ENCODE measurements at places on chromosomes 5 and 9. TPM values are rescaled to one million over a fixed set of nuclear protein-coding genes. Genes with fewer than 3 reads are reported as not detected.

FOXI1 gene
- not detected for total RNA-seq

ZNF300 gene
- total RNA-seq = 33.9 TPM

HIGD2A gene
- 103 TPM for total RNA-seq

LIFR gene
- total RNA-seq = 41.6 TPM

WWC1 gene
- total RNA-seq = 1.5 TPM

OTULIN gene
- 17.7 TPM for total RNA-seq

FGF18 gene
- 26.3 TPM for total RNA-seq

PRRC2B gene
- total RNA-seq = 489 TPM

ELAVL2 gene
- 384 TPM for total RNA-seq

SAXO1 gene
- total RNA-seq = 0.37 TPM

HSPA4 gene
- total RNA-seq = 96.6 TPM

POU5F2 gene
- 1.5 TPM for total RNA-seq

CORO2A gene
- total RNA-seq = 23.9 TPM

LCN15 gene
- 1.9 TPM for total RNA-seq

IFNE gene
- total RNA-seq = not detected

PCDHGA5 gene
- 4.6 TPM for total RNA-seq

FRRS1L gene
- 4.4 TPM for total RNA-seq

CCL27 gene
- 1.7 TPM for total RNA-seq

HAVCR2 gene
- not detected for total RNA-seq

ERCC8 gene
- 17.6 TPM for total RNA-seq

GSN gene
- 11.6 TPM for total RNA-seq

PCDHGB3 gene
- total RNA-seq = 6.2 TPM

FCHO2 gene
- total RNA-seq = 13.3 TPM

ADRB2 gene
- not detected for total RNA-seq

DMRTA1 gene
- total RNA-seq = 30.1 TPM

SPATA31C1 gene
- total RNA-seq = not detected

CYSRT1 gene
- total RNA-seq = 2.1 TPM

GRM6 gene
- total RNA-seq = not detected

CSF2 gene
- total RNA-seq = not detected

POLK gene
- 28.9 TPM for total RNA-seq

All from glutamatergic neuron (in vitro differentiated cells).